MCF 10A (cell line): ENCODE measurements at places on chromosomes 12 and 14. TPM values are rescaled to one million over a fixed set of nuclear protein-coding genes. Genes with fewer than 3 reads are reported as not detected.
A peak's percentile ranks its signal among the peaks of the same experiment; 100 is the strongest.

The ACSS3 gene
- not detected in 2 replicates for total RNA-seq

DNA sequence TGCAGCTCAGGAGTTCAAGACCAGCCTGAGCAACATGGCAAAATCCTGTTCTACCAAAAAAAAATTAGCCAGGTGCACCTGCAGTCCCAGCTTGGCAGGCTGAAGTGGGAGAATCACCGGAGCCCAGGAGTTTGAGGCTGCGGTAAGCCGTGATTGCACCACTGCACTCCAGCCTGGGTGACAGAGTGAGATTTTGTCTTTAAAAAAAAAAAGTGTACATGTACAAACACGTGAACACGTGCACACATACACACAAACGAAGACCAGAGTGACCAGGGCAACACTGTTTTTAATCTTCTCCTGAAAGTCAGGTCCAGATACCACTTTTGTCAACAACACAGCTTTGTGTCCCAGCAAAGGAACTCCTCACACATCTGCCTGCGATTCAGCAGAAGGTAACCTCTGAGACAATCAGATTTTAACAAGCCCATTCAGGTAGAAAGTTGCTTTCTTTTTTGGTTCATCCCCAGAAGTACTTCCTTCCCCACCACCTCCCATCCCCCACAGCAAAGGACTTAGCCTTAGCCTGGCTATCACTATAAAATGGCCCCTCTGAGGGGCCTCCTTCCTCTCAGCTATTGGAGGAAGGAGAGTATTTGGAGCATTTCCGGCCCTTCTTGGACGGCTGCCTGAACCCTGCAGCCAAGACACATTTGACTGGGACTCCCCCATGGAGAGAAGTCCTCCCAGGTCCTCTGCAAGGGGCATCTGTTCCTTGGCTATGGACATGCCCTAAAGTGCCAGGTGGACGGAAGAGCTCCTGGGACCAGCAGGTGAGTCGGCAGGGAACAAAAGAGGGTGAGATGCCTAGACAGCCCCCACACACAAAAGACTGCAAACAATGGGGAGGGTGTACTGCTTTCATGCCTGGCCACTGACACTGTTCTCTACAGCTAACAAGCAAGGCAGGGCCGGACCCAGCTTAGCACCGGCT lies 9.8 kb downstream of the CTDSP2 start:
- DNase-seq: peak; percentile 60

The FBLN5 gene
- total RNA-seq: 4.3 and 14.8 TPM in 2 replicates

- DNase-seq: peak; percentile 4
These were observed 754 bp downstream of the ZNF605 start for GRCh38 chr12:132955094-132956010.

GRCh38 chr14:65854215-65854614 lies 441.7 kb downstream of the FUT8 start:
- DNase-seq: no peak

DNA sequence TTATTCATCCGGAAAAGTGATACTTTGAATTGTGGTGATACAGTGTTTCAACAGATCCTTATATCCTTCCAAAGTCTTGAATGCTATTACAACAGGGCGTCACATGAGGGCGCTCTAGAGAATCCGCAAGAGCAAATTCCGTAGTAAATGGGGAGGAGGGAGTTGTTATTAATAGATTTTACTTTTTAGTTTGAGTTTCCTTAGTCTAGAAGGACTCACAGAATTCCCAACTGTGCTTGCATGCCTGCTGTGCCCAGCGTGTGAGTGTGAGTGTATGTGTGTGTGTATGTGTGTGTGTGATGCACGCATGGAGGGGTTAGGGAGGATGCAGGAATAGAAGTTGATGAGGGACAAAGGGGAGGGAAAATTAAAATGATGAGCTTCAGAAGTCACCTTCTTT lies 375.3 kb downstream of the C12orf75 start:
- peak; percentile 56 for DNase-seq

The ENDOU gene
- not detected in 2 replicates for total RNA-seq
